NCI-H2227 treated with DMSO at 0.1 percent for 48 hours (cell line): ENCODE measurements at places on chromosomes 4 and X.

GRCh38 chrX:107199491-107199890 lies 6.7 kb downstream of the NUP62CL start:
- DNase-seq = no peak

DNA sequence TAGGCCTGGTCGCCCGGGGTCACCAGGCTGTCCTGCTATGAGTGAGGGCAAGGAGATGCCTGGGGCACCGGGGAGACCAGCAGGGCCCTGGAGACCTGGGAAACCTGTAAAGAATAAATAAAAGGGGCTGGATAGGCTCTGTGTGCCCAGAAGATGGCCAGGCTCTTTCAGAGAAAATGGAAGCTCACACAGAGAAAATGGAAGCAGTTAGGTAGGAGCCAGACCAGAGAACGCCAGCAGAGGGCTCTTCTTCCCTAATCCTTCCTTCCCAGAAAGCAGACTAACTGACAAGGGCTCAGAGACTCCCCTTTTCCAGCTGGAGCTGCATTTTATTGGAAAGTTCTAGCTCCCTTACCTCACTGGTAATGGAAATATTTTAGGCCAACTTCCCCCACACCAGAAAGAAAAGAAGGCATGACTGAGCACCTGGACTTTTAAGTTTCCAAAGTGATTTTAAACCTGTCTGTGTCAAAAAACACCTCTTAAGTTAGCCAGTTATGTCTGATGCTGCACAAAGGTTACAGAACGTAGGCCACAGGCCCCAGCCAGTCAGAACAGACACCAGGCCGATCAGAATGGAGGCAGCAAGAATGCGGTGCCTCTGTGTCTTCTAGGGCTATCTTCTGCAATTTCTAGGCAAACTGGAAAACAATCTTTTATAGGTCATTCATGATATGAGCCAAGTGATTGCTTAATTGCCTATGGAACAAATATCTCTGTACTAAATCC lies 74.0 kb downstream of the ATG4A start:
- peak; percentile 42 for DNase-seq

DNA sequence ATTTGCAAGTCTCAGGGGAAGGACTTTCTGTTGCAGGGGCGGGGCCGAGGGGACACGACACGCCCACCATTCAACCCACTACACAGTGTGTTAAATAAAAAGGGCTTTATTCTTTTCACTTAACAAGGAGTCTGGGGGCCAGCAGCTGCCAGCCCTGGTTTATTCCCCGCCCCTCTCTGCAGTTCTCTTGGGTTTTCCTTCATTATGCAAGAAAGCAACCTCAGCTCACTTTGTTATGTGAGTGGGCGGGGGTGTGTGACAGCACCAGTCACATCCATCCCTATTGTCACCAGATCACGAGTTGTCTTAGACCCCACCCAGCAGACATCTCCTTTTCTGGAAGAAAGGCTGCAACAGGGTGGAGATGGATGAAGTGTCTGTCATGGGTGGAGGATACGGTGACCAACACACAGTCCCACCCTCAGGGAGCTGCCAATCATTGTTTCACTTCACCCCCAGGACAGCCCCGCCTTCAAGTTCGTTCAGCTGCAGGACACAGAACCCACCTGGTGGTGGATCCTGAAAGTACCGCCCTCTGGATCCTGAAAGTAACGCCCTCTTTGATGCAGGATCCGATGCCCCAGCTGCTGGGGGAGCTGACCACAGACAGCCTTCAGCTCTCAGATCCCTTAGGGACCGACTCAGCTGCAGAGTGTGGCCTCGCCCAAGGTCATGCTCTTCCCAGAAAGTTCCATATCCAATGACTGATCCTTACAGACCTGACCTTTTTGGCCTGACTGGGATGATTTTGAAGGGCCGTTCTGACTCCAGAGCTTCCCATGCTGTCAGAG lies 79.6 kb downstream of the SMIM20 start:
- no peak for DNase-seq

DNA sequence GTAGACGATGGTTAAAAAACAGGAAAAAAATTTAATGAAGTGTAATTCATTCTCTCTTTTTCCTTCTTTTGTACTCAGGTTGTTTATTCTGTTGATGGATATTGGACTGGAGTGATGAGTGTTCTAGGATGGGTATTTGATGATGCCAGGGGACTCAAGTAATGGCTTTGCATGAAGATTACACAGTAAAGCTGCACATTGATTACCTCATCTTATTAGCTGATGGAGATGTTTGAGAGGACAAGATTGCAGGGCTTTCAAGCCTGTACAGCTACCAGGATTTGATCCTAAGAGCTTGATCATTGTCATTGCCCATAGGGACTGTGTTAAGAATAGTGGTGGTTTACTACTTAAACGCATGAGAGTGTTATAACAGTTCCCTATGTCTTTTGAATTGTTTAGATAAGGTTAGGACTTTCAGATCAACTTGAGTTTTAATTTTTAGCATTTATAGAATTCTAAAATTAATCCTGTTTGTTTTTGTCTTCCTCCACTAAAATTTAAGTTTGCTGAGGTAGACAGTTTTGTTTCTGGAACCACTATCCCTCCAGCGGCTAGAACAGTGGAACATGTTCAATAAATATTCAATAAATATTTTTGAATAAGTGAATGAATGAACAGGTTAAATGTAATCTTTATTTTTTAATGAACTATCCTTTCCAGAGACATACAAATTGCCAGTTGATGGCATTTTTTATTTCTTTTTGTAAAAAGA lies 58.2 kb downstream of the GAB1 start:
- DNase-seq = no peak

- no peak for DNase-seq
Observed at GRCh38 chr4:56696056-56696455, 15.0 kb upstream of the HOPX start.

DNA sequence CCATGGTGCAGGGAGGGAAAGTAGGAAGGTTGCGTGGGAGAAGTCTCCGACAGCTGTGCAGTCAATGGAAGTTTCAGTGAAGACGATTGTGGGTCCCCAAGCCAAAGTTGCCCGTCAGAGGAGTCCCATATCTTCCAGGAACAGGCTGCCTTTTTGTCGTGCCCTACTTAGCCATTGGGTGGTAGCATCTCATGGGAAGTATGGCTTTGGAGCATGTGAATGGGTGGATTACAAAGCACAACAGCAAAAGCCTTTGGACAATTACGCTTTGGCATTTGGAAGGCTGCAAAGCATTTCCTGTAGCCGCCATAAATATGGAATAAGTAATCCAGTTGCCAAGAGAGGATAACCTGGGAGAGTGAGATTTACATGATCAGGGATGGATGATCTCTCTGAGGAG lies 300.7 kb upstream of the BOD1L1 start:
- no peak for DNase-seq

- no peak for DNase-seq
Observed at GRCh38 chrX:72634331-72634730, 61.7 kb upstream of the HDAC8 start.

- DNase-seq = no peak
Observed at GRCh38 chr4:162364651-162365050, 200.9 kb upstream of the FSTL5 start.

GRCh38 chr4:181204109-181204508 lies 1039.1 kb upstream of the TENM3 start:
- no peak for DNase-seq

GRCh38 chr4:6272863-6273660 lies 3.4 kb downstream of the WFS1 start:
- DNase-seq = no peak

GRCh38 chr4:113328514-113328913 lies 279.1 kb downstream of the ANK2 start:
- no peak for DNase-seq

- DNase-seq = no peak
Observed at GRCh38 chr4:99986792-99987191, 36.7 kb upstream of the H2AZ1 start.

GRCh38 chrX:72243472-72243871 lies 4.6 kb upstream of the ERCC6L start:
- no peak for DNase-seq

DNA sequence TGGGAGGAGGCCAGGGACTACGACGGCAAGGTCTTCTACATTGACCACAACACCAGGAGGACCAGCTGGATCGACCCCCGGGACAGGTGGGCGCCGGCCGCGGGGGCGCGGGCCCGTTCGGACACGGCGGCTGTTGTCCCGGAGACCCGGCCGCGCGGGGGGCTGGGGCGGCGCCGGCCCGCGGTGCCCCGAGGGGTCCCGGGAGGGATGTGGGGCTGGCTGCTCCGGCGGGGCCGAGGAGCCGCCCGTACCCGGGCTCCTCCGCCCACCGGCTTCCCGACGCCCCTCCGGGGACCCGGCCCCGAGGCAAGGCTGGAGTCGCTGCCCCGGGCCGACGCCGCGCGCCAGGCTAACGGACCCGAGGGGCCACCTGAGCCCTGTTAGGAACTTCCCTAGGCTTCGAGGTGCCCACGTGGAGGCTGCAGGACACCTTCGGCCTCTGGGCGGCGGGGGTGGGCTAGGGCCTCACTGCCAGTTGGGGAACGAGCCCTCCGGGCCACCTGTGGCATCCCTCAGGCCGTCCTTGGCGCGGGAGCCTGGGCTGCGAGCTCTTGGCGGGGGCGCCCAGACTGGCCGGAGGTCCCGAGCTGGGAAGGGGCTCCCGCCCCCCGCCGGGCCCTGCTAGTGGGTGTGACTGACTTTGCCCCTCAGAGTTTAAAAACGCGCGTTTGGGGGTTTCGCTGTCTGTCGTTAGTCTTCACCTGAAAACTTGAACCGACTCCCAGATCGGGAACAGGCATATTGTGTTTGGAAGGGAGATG lies 660 bp downstream of the WWC2 start:
- DNase-seq = no peak

DNA sequence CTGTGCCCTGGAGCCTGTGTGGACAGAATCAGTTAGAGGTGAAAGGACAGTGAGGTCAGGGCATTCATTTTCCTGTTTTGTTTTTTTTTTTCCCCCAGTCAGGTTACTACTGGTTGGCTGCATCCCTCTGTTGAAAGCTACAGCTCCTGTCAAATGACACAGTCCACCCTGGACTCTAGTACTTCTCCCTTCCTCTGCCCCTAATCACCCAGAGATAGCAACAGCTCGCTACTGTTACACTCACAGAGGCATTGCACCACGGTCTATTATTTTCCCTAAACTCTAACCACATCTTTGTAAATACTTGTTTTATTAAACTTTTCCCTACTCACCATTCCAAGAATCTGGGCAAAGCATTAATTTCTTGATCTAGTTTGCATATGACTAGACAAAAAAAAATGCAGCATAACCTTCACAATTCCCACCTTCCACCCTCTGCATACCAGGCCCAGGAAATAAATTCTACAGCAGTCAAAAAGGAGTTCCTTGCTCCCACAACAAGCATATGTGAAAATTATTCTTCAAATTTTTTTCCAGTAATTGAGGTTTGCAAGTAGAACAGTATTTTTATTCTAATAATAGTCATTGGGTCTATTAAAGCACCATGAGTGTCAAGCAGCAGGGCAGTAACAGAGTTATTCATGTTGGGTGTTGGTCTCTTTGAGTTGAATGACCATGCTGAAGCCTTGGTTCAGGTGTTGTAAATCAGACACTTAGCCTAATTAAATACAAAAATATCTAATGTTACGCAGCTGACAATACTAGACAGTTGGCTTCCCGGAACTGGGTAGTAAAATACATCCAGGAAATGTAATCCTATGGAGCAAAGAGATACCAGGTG lies 329.2 kb downstream of the INPP4B start:
- DNase-seq = no peak

DNA sequence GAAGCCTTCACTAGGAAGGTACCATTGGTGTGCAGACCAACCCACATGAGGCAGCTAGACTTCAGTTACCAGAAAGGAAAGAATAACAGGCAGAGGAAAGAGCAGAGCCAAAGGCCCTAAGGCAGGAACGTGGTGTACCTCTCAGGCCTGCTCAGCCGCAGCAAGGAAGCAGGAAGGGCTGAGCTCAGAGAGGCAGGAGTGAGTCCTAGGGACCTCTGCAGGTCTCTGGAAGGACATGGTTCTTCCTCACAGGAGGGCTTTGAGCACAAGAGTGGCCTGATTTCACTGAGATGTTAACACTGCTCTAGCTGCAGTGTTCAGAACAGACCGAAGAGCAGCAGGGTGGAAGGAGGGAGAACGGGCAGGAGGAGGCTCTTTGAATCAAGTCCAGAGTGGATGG lies 124.6 kb downstream of the DCHS2 start:
- DNase-seq = no peak

GRCh38 chr4:117968606-117969005 lies 65.7 kb upstream of the NDST3 start:
- DNase-seq = no peak

DNA sequence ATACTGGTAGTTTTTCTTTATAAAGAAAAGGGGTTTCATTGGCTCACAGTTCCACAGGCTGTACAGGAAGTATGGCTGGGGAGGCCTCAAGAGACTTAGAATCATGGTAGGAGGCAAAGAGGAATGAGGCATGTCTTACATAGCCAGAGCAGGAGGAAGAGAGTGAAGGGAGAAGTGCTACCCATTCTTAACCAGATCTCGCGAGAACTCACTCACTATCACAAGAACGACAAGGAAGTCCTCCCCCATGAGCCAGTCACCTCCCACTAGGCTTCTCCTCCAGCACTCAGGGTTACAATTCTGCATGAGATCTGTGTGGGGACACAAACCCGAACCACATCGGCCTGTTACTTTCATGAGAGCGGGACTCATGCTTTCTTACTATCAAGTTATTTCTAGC lies 240.5 kb downstream of the TENM3 start:
- no peak for DNase-seq

DNA sequence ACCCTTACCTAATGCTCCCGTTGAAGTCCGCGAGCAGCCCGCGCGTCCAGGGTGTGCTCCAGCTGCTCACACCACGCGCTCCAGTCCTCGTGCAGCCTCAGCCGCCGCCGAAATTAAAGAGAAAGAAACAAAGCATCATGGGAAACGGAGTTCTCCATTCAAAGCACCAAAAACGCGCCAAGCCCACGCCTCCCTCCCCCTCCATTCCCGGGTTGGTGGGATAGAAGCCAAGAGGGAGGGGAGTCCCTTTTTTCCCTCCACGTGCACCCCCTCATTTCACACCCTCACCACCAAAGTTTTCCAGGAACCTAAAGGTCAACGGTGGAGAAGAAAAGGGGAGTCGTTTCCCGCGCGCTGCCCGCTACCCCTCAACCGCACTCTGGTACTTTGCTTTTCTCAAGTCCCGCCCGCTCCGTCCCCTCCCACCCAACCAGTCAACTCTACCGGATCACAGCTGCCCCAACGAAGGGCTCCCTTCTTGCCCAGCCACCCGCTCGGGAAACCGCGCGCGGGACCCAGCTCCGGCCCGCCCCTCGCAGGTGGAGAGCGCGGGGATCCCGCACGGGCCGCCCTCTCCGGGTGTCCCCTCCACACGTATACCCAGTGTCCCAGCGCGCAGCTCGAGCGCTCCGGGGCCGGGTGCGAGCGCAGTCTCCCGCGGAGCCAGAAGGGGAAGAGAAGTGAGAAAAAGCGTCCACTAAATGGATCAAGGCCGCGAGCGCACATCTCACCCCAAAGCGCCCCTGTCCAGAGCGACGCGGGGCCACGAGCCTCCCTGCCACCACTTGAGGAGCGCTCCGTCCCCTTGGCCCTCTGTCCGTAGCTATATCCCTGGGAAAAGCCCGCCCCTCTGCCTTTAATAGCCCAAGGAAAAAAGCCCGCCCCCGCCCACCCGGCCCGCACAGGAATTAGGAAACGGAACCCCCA lies 65.1 kb upstream of the CCDC160 start:
- DNase-seq = peak; percentile 16

DNA sequence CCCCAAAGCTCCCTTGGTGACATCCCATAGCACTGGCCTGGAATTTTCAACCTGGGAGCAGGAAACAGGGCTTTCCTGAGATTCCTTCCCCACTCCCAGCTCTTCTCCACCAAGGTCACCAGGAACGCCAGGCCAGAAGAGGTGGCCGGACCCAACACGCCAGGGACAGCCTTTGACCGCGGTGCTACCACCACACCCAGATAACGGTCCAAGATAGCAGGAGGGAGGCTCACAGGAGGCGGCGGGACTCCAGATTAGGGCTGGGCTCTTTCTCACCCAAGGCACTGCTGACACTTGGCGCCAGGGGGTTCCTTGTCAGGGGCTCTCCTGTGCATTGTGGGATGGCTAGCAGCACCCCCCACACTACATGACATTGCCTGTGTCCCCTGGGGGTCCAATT lies 22.9 kb downstream of the ZFYVE28 start:
- no peak for DNase-seq
